ENCODE measurements at places on chromosomes 5 and 9.

DNA sequence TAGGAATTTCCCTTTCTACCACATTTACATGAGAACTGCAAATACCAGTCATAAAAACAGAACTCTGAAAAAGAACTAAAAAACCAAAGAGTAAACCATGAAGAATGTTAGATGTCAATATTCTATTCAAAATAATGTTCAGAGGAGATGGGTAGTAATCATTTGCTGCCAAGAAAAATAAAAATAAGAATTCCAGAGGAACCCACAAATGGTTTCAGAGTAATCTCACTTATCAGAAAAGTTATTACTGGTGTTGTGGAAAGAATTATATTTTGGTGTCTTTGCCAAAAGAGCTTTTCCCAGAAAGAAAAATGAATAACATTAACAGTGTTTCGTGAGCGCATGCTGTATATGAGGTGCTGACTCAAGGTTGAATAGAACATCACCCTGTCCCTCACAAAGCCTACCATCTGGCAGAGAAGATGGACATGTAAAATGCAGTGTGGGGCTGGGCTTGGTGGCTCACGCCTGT lies 35.6 kb downstream of the GPR21 start:
- no peak for DNase-seq

- no peak for DNase-seq
Measured at GRCh38 chr5:15601274-15601673, 101.3 kb downstream of the FBXL7 start.

- DNase-seq: no peak
Measured at GRCh38 chr9:136840140-136840876, 2.0 kb upstream of the AJM1 start.

- DNase-seq: no peak
Measured at GRCh38 chr5:91038180-91038808, 344.8 kb downstream of the ARRDC3 start.

DNA sequence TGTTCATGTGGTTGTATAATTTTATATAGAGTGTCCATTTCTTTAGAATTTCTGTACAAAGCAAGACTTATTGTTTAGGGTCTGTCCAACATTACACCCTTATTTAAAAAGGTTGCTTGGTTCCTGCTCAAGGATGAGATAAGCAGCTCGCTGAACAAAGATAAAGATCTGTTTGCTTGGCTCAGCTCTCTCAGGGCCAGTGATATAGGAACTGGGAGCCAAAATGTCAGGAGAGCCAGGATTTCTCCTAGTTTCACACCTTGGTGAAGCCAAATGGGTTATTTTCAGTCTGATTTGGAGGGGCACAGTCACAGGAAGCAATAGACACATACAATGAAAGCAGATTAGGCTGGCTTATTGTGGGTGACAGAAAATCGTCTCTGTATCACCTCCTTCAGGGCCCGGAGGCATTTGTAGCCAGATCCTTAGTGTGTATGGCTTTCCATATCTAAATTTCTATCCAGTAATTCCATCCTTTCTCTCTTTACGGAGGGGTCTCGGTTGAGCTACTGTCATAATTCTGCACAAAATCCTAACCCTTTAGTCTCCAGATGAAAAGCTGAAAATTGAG lies 396.4 kb downstream of the TMEM232 start:
- no peak for DNase-seq

DNA sequence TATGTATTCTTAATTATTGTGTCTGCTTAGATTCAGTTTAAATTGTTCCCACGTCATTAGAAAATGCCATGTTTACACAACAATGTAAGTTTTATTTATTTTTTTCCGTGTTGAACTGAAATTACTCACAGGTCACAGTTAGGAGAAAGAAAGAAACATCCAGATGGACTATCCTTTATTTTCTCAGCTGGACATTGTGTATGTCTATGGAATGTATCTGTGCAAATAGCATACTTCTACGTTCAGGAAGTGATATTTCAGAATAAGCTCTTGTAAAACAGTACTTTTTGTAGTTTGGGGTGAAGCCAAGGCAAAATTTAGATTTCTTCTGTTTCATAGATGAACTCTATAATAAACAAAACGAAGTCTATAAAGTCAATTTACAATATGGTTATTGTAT lies 249.0 kb upstream of the ZNF608 start:
- no peak for DNase-seq

All from Right ventricle myocardium superior (tissue), 1 donor.